ENCODE measurements at places on chromosomes 13 and 19. TPM values are rescaled to one million over a fixed set of nuclear protein-coding genes. Genes with fewer than 3 reads are reported as not detected.
A peak's percentile ranks its signal among the peaks of the same experiment; 100 is the strongest.

The PODNL1 gene
- 0.34 TPM for total RNA-seq

The SYT3 gene
- not detected for total RNA-seq

The POU4F1 gene
- not detected for total RNA-seq

The ZNF93 gene
- not detected for total RNA-seq

GRCh38 chr19:50567052-50567841 is 988 bp downstream of the LRRC4B start:
- DNase-seq: no peak

DNA sequence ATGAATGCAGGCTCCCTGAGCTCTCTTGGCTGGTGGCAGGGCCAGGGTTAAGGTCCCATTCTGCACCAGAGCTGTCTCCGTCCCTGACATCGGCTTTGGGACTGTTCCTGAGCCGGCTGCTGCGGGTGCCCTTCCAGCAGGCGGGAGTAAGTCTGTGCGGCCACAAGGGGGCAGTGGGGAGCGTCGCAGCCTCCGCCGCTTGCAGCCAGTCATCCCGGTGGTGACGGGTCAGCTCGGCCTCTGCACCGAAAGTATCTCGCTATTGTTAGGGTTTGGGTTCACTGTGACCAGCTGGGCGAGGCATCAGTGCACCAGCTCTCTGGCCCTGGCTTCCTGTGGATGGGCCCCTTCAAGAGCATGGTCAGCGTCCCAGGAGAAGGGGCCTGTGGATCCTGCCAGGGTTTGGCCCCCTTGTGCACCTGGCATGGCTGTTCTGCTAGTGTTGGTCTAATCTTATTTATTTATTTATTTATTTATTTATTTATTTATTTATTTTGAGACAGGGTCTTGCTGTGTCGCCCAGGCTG is 15.1 kb downstream of the NDUFB7 start:
- DNase-seq: peak; percentile 74

The IFNL4 gene
- total RNA-seq: not detected

The ZNF587B gene
- total RNA-seq: 40.0 TPM

DNA sequence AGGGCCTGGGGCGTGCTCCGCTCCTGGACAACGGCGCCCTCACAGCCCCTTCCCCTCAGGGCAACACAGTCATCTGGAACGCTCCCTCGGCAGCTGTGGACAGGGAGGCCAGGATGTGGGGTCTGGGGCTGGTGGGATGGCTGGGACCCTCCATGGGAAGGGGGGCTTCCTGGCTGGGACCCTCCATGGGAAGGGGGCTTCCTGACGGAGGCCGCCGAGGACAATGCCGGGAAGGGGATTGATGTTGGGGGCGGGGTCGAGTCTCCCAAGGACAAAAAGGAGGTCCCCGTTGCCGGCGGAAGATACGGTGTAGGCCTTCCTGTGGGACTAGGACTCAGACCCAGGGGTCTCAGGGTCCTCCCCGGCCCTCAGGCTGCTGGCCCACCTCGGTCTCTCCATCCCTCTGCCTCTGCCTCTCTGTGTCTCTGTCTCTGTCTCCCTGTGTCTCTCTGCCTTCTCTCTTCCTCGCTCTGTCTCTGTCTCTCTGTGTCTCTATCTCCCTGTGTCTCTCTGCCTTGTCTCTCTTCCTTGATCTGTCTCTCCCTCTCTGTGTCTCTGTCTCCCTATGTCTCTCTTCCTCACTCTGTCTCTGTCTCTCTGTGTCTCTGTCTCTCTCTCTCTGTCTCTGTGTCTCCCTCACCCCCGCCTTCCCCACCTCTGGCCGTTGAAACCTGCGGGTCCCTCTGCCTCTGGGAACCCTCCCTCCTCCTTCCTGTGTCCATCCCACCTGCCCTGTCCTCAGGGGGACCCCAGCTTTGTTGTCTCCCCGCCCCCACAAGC is 2.7 kb upstream of the MADCAM1 start:
- no peak for DNase-seq

DNA sequence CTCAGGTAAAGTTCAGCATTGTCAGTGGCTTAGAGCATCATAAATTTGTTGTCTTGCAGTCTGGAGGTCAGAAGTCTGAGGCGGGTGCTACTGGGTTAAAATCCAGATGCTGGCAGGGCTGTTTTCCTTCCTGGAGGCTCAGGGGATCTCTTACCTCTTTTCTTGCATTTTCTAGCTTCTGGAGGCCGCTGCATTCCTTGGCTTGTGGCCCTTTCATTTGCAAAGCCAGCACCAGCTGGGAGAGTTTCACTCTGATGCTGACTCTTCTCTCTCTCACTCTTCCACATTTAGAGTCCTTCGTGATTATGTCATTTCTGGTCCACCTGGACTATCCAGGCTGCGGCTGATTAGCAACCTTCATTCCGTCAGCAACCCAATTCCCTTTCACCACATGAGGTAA is 38.1 kb upstream of the SLC10A2 start:
- DNase-seq: no peak

DNA sequence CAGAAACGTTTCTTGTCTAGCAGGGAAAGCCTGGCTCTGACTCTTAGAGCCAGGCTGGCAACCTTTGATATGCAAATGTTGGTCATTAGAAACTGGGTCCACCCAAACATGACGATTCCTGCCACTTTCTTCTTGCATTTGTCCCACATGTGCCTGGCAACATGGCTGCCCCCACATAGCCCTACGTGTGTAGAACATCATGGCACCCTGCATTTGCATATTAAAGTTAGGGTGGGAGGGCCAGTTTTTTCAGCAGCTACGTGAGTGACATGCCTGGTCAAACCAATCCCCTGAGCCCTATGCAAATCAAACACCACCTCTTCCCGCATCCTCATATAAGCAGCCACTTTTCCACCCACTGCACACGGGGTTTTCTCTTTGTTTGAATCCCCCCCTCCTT is 95.0 kb downstream of the LIG4 start:
- no peak for DNase-seq

DNA sequence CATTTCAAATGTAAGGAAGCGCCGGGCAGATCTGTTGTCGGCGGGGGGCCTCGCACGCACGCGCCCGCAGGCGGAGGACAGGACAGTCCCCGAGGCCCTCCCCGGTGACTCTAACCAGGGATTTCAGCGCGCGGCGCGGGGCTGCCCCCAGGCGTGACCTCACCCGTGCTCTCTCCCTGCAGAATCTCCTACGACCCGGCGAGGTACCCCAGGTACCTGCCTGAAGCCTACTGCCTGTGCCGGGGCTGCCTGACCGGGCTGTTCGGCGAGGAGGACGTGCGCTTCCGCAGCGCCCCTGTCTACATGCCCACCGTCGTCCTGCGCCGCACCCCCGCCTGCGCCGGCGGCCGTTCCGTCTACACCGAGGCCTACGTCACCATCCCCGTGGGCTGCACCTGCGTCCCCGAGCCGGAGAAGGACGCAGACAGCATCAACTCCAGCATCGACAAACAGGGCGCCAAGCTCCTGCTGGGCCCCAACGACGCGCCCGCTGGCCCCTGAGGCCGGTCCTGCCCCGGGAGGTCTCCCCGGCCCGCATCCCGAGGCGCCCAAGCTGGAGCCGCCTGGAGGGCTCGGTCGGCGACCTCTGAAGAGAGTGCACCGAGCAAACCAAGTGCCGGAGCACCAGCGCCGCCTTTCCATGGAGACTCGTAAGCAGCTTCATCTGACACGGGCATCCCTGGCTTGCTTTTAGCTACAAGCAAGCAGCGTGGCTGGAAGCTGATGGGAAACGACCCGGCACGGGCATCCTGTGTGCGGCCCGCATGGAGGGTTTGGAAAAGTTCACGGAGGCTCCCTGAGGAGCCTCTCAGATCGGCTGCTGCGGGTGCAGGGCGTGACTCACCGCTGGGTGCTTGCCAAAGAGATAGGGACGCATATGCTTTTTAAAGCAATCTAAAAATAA is 18.2 kb downstream of the IL17D start:
- no peak for DNase-seq

The ACER1 gene
- total RNA-seq: not detected

DNA sequence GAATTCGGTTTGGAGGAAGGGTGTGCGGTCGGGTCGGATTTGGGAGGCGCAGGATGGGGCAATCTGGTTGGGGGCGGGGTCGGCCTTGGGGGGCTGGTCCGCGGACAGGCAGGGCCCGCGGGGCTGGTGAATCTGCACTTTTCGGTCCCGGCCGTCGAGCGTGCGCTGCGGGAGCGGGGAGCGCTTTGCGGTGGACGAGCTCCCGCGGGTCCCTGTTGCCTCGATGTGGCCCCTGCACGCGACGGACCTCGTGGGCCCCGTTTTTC is 11.9 kb downstream of the PEAK3 start:
- DNase-seq: no peak

The GCDH gene
- total RNA-seq: 24.6 TPM

DNA sequence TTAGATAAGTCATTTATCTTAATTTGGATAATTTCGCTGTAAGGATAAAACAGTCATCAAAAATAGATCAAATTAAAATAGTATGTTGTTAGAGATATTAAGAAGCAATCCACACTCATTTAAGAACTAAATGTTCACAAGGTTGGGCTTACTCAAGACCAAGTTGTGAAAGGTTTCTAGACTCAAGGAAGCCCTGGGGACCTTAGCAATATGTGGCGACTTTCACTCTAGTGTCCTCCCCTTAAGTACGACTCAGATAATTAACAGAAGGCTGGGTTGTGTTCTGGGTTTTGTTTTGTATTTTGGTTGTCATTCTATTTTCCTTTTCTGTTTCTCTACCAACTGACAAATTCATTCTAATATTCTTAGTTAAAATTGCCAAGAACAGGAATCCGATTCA is 1008.0 kb downstream of the PCDH9 start:
- no peak for DNase-seq

- peak; percentile 81 for DNase-seq
These were observed at the start of gene NDUFS7 for GRCh38 chr19:1383312-1384084. TSS of gene NDUFS7 (plus strand) at chr19:1383907. CDS start at chr19:1383927, 20 bp downstream.

DNA sequence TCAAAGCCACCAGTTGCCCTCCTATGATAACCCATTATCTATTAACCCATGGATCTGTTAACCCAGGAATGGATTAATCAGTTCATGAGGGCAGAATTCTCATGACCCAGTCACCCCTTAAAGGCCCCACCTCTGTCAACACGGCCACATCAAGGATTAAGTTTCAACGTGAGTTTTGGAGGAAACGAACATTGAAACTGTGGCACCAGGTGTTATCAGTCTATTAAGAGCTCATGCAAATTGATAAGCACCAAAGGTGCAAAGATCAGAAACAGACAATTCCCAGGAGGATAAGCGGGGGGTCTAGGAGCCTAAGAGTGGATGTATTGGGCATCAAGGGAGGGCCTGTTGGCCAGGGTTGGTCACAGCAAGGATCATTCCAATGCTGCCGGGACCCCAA is 19.9 kb upstream of the ELAVL1 start:
- DNase-seq: no peak

DNA sequence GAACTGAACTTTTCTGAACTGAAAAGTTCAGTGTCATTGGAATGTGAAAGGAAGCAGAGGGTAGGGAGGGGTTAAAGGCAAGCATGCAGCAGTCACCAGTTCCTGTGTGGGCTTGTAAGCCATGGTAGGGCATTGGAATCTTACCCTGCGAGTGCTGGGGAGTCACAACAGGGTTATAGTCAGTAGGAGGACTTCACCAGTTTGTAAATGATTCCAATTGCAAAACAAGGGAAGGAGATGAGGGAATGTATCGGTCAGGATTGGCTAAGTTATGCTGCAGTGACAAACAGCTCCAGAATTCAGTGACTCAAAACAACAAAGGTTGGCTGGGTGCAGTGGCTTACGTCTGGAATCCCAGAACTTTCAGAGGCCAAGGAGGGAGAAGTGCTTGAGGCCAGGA is 12.8 kb downstream of the LYPD3 start:
- DNase-seq: no peak

GRCh38 chr19:17931532-17932191 is 1.2 kb upstream of the CCDC124 start:
- DNase-seq: no peak

GRCh38 chr19:33784432-33784831 is 12.2 kb upstream of the KCTD15 start:
- DNase-seq: no peak

The BICRA gene
- 5.2 TPM for total RNA-seq

DNA sequence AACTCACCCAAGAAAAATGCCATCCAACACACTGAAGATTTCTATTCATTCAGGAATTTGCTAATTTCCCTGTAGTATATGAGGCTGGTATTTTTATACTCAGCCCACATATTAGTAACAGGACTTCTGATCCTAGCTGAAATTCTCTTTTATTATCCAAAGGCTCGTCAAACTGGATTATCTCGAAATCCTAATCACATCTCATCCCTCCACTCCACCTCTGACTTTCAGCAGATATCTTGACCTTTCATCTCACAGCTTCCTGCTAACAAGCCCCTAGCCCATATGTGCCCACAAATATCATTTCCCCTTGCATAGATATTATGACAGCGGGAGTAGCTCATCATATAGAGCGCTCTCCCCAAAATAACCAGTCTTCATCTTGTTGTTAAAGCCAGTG is 279.7 kb downstream of the FGF14 start:
- no peak for DNase-seq

The RNF225 gene
- 0.99 TPM for total RNA-seq

DNA sequence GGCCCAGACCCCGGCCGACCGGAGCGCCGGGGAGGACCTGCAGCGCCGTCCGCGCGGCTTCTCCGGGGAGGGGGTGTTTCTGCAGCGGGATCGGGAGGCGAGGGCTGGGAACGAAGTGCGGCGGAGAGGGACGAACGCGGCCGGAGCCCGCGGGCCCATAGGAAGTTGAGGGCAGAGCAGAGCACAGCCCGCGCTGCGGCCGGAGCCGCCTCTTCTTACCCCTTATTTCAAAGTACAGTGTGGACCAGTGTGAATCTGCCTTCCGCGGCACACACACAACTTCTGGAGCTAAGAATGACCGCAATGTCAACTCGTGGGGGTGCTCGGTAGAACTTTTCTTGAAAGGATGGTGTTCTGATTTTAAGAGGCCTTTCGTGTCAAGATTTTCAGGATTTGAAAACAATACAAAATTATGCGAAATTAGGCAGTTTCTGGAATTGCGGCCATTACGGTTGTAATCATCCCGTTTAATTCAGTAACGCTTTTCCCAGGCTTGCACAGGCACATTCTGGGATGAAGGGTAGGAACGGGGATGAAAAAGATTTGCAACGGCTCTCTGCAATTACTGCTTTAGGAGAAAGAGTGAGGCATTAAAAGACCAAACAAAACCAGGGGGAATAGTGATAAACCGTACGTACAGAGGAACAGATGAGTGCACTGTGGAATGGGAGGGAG is 821 bp downstream of the TDRD3 start:
- DNase-seq: peak; percentile 75

DNA sequence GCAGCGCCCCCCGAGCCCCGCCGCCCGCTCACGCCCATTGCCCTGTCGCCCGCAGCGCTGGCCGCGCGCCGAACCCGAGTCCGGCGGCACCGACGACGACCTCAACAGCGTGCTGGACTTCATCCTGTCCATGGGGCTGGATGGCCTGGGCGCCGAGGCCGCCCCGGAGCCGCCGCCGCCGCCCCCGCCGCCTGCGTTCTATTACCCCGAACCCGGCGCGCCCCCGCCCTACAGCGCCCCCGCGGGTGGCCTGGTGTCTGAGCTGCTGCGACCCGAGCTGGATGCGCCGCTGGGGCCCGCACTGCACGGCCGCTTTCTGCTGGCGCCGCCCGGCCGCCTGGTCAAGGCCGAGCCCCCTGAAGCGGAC is 518 bp downstream of the KLF2 start:
- DNase-seq: no peak

DNA sequence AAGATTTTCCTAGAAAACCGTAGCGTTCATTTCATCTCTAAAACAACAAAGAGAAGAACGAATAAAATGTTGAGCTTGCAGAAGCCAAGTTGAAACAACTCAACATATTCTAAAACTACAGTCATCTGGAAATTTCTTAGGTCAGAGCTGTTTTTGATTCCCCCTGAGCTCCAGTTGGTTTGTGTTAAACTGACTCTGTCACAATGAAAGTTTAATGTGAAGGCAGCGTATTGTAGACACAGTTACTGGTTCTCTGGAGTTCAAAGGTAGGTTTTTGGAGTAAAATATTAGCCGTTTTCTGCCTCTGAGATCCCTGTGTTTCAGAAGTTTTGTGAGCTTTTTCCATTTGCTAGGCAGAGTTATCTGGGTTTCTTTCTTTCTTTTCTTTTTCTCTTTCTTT is 2.2 kb downstream of the ARHGEF7 start:
- DNase-seq: no peak

Measured in HT-29 (cell line).